ENCODE measurements at places on chromosomes 13 and 19. TPM values are rescaled to one million over a fixed set of nuclear protein-coding genes. Genes with fewer than 3 reads are reported as not detected.

Gene GRK1
- total RNA-seq = not detected

Gene ZNF814
- 95.1 TPM for total RNA-seq

Gene ZNF625
- total RNA-seq = 9.8 TPM

DNA sequence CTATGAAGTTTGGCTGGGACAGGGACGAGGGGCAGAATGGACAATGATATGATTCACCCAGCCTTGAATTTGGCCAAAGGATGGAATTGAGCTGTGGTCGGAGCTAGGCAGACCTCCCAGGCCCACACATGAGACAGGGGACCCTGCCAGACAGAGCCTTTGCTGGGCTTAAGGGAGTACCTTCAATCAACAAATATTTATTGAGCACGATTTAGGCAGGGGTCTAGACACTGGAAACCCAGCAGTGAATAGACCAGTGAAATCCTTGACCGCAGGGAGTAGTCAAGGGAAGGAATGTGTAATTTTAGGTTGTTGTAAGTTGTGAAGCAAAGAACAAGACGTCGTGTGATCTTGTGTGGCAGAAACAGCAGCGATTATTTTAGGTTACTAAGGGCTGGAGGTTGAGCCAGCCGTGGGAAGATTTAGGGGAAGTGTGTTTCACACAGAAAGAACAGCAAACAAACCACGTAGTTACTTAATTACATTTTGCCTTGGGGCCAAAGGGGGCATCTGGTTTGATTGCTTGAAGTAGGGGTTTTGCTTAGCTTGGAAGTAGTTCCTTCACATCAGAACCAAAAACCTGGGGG lies 16.9 kb upstream of the AP1M2 start:
- peak overlapping the region; percentile 97 for H3K27ac ChIP-seq
- H3K4me1 ChIP-seq = peaks cover 30% of the 10 kb centered on the region
- DNase-seq = peak; percentile 85
- H3K27me3 ChIP-seq = no peaks in the 10 kb centered on the region
- H3K36me3 ChIP-seq = no peaks in the 10 kb centered on the region
- peak overlapping the region; percentile 89 for H3K4me3 ChIP-seq

- peaks cover 1% of the 10 kb centered on the region for H3K36me3 ChIP-seq
- no peaks in the 10 kb centered on the region for H3K27me3 ChIP-seq
- H3K4me3 ChIP-seq = no peak overlapping the region
- DNase-seq = no peak
These were observed 14.9 kb downstream of the TEX29 start for GRCh38 chr13:111335298-111335697.

- H3K36me3 ChIP-seq = no peaks in the 10 kb centered on the region
- no peak overlapping the region for H3K4me3 ChIP-seq
- no peaks in the 10 kb centered on the region for H3K27me3 ChIP-seq
- peaks cover 24% of the 10 kb centered on the region for H3K4me1 ChIP-seq
- DNase-seq = no peak
These were observed 4.4 kb downstream of the DACT3 start for GRCh38 chr19:46656541-46656940.

- H3K4me1 ChIP-seq = no peaks in the 10 kb centered on the region
- H3K4me3 ChIP-seq = no peak overlapping the region
- H3K36me3 ChIP-seq = no peaks in the 10 kb centered on the region
- no peak for DNase-seq
- H3K27ac ChIP-seq = no peak overlapping the region
- H3K27me3 ChIP-seq = no peaks in the 10 kb centered on the region
These were observed 32.7 kb downstream of the VSTM1 start for GRCh38 chr19:54030895-54031586.

DNA sequence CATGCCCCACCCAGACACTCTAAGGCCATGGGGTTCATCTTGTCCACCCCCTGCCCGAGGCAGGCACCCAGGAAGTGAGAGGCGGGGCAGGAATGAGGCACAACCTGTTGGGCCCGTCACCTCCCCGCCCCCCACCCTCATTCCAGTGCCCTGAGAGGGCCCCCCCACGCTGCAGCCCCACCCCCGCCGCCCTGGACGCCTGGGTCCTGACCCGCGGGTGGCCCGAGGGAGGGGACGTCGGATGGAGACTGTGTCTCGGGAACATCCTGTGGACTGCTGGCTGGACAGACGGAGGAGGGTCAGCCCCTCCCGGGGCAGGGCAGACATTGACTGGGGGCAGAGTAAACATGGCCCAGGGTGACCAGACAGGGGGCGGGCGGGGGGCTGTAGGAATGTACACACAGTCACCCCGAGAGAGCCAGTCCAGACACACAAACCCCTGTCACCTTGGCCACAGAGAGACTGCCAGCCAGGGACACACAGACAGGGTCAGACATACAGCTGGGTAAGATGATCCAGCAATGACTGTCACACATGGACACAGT lies 7.4 kb upstream of the JUNB start:
- H3K36me3 ChIP-seq = no peaks in the 10 kb centered on the region
- H3K4me1 ChIP-seq = peaks cover 81% of the 10 kb centered on the region
- no peak overlapping the region for H3K4me3 ChIP-seq

DNA sequence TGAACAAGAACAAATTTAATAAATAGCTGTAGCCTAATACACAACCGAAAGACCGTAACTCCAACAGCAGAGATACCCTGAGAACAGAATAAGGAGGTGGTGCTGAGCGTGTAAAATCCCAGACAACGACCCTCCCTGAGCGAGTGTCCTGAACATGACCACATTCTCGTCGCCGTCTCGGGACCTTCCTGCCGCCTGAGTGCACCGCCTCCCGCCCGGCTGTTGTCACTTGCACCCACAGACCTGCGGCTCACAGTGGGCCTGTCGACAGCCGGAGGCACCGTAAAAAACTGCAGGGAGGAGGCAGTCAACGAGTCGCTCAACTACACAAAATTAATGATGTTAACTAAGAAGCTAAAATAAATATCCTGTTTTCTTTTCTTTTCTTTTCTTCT lies 35.8 kb upstream of the GRTP1 start:
- H3K4me1 ChIP-seq = no peaks in the 10 kb centered on the region
- no peak for DNase-seq
- no peaks in the 10 kb centered on the region for H3K27me3 ChIP-seq
- H3K36me3 ChIP-seq = no peaks in the 10 kb centered on the region

GRCh38 chr19:46892252-46893179 lies 31.7 kb downstream of the ARHGAP35 start:
- H3K36me3 ChIP-seq = no peaks in the 10 kb centered on the region
- H3K27ac ChIP-seq = peak overlapping the region; percentile 6
- DNase-seq = peak; percentile 33
- peaks cover 21% of the 10 kb centered on the region for H3K4me1 ChIP-seq
- H3K4me3 ChIP-seq = no peak overlapping the region

- H3K27me3 ChIP-seq = no peaks in the 10 kb centered on the region
- H3K4me3 ChIP-seq = no peak overlapping the region
- H3K36me3 ChIP-seq = no peaks in the 10 kb centered on the region
- no peak overlapping the region for H3K27ac ChIP-seq
- H3K4me1 ChIP-seq = peaks cover under 1% of the 10 kb centered on the region
These were observed 645 bp downstream of the PALM start for GRCh38 chr19:709196-709964.

GRCh38 chr13:98224557-98224956 lies 47.5 kb upstream of the RNF113B start:
- no peak for DNase-seq
- no peak overlapping the region for H3K4me3 ChIP-seq
- no peaks in the 10 kb centered on the region for H3K36me3 ChIP-seq
